ENCODE measurements at places on chromosomes 1 and 21.

DNA sequence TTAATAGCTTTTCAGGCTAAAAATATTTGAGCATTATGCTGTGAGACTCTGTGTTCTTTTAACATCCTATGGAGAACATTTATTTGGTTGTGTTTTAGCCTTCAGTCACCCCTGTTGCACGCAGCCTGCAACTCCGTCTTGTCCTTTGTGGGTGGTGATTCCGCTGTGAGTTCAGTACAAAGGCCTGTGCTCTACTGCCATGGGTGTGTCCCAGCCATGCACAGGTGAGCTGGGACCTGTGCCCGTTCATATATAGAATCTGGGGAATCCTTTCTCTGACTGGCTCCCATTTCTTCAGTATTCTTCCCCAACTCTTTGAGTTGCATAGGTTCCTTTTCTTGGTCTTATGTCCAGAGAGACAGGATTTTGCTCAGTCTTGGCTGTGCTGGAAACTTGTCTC is 61.4 kb downstream of the ACTL8 start:
- no peak for DNase-seq

DNA sequence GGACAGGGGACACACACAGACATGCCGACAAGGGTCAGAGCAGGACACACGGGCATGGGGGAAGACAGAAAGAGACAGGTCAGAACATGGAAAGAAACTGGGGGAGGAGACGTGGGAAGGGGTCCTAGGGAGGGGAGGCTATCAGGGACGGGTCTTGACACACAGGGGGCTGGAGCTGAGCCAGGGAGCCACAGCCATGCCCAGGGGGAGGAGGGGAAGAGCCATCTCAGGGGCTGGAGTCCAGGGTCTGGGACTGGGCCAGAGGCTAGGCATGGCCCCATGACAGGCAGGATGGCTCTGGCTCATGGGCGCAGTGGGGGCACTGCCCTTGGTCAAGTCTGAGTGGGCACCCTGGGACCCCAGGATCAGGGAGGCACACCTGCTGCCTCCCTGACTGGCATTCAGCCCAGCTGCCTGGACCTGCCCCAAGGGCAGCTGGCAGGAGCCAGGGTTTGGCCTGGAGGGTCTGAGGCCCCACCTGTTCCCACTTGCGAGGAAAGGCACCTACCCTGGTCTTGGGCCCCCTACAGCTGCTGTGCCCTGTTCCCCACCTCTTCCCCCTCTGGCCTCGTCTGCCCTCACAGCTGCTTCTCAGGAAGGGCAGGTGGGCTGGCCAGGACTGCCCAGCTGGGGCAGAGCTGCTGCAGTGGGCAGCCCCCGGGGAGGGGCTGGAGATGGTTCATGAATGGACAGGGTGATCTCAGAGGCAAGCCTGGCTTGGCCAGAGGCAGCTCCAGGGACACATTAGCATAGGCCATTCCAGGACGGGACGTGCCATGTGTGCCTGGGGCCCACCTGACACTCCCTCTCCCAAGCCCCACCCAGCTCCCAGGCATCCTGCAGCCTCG is 42.9 kb downstream of the HSPG2 start:
- DNase-seq: no peak

GRCh38 chr1:207463021-207463420 is 8.9 kb downstream of the CR2 start:
- no peak for DNase-seq

DNA sequence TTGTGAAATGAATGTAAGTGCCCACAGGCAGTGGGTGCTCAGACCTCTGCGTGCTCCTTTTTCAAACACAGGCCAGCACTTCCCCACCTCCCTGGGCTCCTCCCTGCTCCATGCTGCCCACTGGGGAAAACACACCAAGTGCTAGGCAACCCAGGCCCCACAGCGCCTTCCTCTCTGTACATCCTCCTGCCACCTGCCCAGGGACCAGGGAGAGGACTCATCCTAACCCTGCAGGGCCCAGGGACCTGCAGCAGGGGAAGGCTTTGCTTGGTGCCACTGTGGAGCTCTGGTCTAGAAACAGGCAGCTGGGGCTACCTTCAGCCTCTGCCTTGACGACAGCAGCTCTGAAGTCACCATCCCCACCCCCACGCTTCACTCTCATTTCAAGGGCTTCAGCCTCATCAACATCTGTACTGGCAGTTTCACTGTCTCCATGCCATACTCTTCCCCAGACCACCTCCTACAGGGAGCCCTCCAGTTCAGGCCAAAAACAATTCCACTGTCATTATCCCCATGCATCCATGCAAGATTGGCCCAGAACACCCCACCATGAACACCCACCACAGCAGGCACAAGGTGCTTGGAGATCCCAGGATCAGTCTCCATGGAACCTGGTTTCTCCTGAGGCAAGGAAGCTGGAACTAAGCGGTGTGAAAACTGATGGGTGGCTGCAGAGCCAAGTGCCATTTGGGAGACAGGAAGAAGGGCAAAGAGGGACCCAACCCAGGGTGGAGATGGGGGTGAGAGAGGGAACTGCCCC is 1.1 kb downstream of the IGSF8 start:
- DNase-seq: no peak
